Cortex of kidney (tissue), 1 donor: ENCODE measurements at places on chromosomes 6 and 20.

- no peak for DNase-seq
These were observed 53.8 kb upstream of the CCDC28A start for GRCh38 chr6:138719744-138720143.

DNA sequence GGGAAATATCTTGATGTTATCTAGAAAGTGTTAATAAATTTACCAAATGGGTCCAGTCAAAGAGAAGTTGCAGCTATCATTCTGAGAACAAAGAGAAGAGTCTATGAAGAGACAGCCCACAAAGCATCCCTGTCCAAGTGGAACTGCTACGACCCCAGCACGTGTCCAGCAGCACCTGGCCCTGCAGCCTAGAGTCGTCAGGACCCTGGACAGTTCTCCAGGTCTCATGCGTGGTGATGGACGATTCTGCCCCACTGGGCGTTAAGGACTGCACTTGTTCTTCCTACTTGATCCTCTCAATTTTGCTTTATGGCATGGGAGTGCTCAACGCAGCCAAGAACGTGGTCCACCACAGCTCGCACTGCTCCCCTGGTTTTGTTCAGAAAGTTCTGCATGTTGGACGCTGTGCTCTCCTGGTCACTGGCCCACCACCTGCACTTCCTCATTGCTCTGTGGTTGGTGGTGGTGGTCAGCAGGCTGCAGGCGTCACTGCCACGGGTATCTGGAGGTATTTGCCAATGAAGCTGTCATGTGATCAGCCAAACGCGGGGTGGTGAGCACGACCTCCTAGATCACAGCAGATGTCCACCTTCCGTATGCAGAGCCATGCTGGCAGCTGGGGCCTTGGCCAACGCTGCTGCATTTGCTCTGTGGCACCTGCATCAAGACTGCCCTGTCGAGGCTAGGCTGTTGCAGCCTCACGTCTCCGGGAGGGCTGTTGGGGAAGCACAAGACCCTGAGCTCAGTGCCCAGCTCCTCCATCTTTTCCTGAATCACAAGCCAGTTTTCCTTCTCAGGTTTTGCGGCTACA is 356.4 kb downstream of the CDH4 start:
- DNase-seq, result no peak

DNA sequence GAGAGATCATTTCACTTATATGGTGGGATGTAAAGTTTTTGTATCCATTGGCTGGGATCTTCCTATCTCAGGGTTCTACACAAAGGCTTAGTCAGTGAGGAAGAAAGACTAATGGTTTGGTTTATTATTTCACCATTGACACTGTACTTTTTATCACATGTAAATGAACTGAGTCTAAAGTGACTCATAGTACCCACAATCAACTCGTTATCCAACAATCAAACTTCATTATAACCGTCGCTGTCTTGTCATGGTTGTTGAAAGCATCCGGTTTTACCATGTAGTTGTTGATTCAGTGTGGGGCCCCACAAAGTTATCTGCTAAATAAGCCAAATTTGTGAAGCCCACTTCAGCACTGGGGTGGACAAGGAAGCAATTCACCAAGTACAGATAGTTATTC is 55.8 kb upstream of the MTRF1L start:
- no peak for DNase-seq

GRCh38 chr6:99143108-99143861 is 195.5 kb upstream of the FBXL4 start:
- DNase-seq, result no peak

GRCh38 chr20:18324596-18325089 is 36.3 kb downstream of the ZNF133 start:
- no peak for DNase-seq

DNA sequence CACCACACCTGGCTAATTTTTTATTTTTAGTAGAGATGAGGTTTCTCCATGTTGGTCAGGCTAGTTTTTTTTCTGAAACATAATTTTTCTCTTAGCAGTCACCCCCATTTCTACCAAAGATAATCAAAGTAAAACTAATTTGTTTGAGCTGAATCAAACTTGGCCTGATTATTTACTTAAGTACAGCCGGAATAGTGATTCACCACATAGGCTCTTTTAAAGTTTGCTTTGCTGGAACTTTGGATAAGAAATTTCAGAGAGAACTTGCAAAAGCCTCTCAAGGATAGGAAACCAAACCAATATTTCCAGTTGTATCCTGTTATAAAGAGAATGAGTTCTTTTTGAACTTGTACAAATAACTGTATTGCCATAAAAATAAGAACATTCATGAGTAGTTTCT is 105.0 kb upstream of the SYNCRIP start:
- no peak for DNase-seq

GRCh38 chr20:48723308-48724264 is 104.2 kb downstream of the PREX1 start:
- DNase-seq, result no peak

DNA sequence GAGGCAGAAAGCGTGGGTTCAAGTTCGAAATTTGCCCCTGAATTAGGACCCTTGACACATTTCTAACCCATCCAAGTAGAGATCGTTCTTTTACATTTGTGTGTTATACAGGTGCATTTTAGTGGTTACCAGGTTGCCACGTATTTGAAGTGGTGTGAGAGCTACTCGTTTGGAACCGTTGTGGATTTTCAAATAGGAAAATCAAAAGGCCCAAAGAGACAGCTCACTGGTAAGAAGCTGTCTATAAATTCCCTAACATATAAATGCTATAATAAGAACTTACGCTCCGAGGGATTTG is 1.6 kb upstream of the REV3L start:
- DNase-seq, result no peak

DNA sequence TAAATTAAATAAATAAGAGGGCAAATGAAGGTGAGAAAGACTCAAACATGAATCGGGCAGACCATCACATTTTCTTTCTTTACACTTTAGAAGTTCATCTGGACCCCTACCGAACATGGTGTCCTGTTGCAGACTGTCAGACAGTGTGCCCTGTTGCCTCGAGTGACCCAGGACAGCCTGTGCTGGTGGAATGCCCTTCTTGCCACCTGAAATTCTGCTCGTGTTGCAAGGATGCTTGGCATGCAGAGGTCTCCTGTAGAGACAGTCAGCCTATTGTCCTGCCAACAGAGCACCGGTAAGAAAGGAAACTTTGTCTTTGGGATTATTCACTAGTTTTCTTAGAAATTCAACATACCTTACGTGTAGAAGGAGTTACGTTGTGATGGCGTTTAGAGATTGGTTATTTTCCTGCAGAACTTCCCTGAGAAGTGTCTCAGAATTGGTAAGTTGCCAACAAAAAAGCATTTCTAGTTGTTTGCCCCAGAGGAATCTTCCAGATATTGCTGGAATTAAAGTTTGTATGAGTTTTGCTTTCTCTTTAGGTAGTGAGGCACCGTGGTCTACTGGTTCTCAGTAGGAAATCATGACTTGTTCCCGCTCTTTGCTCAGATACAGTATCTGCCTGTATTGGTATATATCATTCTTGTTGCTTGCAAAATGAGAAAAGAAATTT is 70.1 kb downstream of the RNF144B start:
- no peak for DNase-seq

DNA sequence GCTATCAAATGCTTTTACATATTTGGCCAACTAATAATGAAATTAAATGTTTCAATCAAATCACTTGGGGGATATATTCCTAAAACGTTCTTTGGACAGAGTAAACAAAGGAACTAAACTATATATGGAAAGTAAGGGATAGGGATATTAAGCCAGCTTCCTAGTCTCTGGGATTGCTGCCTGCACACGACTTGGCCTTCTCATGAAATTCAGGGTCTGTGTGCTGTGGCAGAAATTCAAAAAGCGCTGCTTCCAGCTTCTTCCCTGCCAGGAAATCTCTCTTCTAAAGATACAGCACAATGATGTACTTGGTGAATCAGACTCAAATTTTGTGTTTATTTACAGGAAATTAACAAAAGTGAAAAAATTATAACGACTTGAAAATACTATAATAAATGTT is 206.3 kb upstream of the RAB32 start:
- DNase-seq, result no peak

- no peak for DNase-seq
These were observed 34.8 kb downstream of the KCNK5 start for GRCh38 chr6:39194466-39194865.

- DNase-seq, result no peak
These were observed 173.6 kb downstream of the ANKRD60 start for GRCh38 chr20:58054780-58055373.

- DNase-seq, result no peak
These were observed 21.1 kb downstream of the RAET1L start for GRCh38 chr6:150004101-150004782.

GRCh38 chr20:59940956-59941294 is 736 bp downstream of the FAM217B start:
- no peak for DNase-seq

GRCh38 chr6:131909408-131910218 is 41.6 kb downstream of the CCN2 start:
- no peak for DNase-seq

GRCh38 chr20:12036142-12036541 is 118.4 kb downstream of the BTBD3 start:
- DNase-seq, result no peak

GRCh38 chr6:46948699-46949098 is 27.0 kb upstream of the ADGRF5 start:
- no peak for DNase-seq

GRCh38 chr6:14086701-14087100 is 30.9 kb upstream of the CD83 start:
- no peak for DNase-seq

- DNase-seq, result no peak
These were observed 121.3 kb upstream of the SALL4 start for GRCh38 chr20:51923633-51924032.

- DNase-seq, result no peak
These were observed 232.7 kb upstream of the TENT5A start for GRCh38 chr6:81985191-81985590.

DNA sequence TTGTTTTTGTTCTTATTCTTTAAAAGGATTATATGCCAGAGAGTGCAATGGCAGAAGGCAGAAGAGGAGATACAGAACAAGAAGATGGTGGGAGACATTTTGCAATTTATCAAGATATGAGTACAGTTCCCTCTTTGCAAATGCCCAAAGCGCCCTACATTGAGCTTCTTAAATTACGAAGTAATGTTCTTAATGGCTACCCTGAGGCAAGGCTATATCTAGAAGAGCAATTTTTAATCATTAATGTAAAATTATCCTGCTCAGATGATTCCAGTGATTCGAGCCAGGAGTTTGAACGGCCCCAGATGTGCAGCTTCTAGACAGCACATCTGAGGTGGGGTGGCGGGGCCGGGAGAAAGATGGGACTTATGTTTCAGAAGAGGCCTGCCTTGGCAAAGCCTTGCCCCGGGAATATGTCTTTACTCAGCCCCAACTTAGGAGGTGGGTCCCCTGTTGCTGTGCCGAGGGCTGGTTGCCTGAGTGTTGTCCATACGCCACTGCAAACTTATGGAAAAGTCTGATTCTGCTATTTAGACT is 84.9 kb upstream of the MLN start:
- no peak for DNase-seq

- DNase-seq, result no peak
These were observed 57.9 kb upstream of the FOXO3 start for GRCh38 chr6:108502832-108503231.
